Tongue (tissue), 3 donors: ENCODE measurements at places on chromosomes 3 and 15.
A peak's percentile ranks its signal among the peaks of the same experiment; 100 is the strongest.

GRCh38 chr3:50255251-50255615 is 13.7 kb upstream of the SEMA3B start:
- DNase-seq, result no peak

- DNase-seq, result no peak
Observed at GRCh38 chr15:89370978-89371227, 36.3 kb upstream of the POLG start.

- peak; percentile 38 for DNase-seq
Observed at GRCh38 chr15:81303244-81304225, 20.4 kb downstream of the STARD5 start.

GRCh38 chr3:142897807-142898206 is 8.9 kb upstream of the PCOLCE2 start:
- no peak for DNase-seq

DNA sequence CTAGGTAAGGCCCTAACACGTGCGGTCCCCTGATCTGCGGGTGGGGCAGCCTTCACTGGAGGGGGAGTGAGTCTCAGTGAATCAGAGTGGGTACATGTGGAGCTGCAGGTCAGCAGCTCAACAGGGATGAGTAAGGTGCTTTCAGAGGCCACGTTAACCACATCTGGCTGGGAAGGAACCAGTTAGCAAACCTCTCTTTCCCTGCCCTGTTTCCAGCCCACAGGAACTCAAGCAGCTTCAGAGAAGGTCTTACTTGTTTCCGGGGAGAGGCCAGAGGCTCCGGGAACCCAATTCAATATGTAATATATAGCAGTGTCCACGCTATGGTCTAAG is 175.3 kb downstream of the XXYLT1 start:
- DNase-seq, result no peak

DNA sequence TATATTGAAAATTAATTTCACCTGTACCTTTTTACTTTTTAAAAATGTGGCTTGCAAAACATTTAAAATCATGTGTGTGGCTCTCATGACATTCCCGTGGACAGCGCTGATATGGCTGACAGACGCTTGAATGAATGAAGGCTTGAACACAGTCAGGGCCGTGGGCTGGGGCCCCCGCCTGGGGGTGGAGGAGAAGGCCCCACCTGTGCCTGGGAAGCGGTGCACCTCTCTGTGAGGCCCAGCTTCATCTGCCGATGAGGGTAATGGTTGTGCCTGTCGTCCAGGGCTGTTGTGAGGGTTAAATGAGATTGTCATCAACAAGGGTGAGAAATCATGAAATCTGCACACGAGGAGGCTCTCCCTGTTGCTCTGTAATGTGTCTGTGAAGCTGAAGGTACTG is 85.9 kb upstream of the PRR23E start:
- no peak for DNase-seq

DNA sequence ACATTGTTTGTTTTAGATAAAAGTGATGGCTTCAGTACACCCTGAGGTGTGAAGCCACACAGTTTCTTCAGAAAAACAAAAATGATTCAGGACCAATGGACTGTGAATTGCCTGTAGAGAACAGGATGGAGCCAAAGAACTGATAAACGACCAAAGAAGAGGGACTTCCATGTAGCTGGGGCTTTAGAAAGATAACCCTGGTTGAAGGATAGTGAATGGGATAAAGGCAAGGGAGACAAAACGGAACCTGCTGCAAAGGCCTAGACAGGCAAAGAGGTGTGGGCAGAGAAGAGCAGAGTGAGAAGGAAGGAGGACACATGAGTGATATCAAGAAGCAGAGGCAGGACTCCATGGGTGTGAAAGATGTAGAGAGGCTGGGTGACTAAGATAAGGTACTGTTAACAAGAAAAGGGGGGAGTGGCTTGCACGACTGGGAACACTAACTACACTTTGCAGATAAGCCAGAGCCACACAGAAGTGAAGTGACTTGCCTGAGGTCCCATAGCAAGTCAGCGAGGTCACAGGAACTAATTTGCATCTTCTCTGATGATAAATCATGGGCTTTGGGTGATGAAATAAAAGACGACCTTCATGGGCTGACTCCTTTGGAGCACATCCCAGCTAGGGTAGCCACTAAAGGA is 44.3 kb downstream of the RAB6B start:
- DNase-seq, result peak; percentile 9

DNA sequence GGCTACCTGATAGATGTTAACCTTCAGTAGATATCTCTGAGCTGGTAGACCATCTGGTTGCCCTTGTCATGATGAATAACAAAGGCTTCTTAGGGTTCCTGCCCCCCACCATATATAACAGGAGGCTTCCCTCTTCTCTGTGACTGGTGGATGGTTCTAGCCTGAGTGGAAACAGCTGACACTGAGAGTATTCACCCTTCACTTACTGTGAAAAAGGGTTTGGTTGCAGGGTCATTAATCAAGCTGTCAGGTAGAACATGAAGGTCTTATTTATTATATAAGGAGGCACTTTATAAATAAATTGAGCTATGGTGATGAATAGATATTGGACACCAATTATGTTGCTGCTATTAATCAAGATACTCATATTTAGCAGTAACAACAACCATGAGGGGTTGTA is 58.6 kb downstream of the CACNA2D3 start:
- DNase-seq, result no peak

DNA sequence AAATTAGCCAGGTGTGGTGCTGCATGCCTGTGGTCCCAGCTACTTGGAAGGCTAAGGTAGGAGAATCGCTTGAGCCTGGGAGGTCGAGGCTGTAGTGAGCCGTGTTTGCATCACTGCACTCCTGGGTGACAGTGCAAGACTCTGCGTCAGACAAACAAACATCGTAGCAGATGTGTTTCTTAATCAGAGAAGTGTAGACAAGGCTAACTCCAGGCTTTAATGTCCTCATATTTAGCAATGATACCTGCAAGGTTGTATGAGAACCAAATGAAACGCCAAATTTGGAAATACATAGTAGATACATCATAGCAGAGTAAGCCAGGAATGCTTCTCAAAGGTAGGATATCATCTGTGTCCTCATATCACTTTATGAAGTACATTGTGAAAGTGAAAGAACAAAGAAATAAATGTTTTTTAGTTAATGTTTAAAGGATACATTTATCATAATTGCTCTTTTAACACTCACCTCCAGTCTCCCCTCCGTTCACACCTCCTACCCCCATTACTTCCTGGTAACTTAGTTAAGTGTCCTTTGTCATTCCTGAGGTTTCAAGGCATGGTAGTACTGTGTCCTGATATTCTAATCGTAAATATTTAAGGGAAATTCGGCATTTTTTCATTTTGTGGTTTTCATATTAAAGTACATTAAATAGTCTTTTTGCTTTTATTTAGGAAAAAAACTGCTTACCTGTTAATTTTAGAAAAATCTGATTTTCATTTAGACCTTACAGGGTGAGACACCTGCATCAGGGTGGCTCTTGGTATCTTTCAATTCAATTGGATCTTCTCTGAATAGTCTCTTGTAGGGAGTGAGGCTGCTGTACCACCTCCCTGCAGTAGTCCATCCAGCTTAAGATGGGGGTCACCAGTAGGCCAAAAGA is 96.1 kb downstream of the OPA1 start:
- DNase-seq, result no peak

DNA sequence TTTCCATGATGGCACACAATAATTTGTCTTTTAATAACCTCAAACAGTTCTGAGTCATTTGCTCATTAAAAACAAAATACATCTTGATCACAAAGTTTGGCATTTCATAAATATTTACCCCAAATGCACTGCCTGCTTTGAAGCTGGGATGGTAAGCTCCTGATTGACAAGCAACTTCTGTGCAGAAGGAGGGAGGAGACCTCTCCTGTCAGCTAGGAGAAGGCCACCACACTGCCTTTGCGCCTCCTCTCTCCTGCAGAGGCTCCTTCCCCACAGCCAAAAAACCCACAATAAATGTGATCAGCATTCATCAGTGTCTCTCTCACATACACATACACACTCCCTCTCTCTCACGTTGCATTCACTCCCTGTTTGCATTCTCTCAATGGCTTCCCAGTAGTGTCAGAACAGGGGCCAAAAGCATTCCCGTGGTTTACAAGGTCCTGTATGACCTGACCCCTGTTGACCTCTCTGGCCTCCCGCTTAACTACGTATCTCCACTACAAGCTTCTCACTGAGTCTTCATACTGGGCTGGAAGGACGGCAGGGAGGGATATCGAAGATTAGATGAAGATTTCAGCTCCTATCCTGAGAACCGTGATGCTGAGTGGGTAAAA is 216.4 kb downstream of the FOXP1 start:
- no peak for DNase-seq

DNA sequence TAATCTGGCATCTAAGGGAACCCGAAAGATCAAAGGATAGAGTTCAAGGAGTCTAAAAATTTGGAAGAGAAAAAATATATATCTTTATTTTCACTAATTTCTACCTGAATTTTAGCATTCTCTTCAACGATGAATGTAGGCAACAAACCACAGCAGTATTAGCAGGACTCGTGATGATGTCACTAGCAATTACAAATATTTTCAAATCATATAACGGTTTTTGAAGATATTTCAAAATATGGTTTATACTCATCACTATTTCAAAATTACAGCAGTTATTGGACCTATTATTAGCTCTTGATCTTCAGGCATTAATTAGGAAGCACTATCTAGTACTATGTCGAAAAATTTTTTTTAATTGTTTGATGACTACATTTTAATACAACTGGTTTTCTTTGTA is 27.0 kb upstream of the ANKDD1A start:
- DNase-seq, result no peak

DNA sequence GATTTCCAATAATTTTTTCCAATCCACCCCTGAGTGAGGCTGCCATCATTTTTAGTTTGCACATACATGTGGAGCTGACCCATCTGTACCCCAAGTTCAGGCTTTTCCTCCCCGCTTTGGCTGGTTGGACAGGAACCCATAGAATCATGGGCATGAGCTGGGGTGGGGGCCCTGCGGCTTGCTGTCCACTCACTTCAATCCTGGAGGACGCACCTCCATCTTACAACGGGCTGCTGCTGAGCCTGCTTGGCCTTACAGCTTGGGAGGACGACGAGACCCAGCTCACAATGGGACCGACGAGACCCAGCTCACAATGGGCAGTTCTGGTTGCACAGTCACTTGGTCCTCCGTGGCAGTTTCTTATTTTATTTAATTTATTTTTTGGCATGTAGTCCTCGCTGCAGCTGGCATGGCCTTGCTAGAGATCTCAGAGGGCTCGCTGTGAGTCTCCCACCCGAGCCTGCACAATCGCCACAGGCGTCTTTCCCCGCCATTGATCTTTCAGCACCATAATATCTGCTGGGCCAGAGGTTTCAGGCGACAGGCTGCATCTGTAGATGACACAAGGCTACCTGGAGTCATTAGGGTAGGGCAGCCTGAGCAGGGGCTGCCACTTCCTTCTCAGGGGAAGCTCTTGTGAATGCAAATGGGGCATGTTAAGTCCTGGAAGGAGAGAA is 19.6 kb upstream of the EPHB3 start:
- DNase-seq, result no peak

- DNase-seq, result no peak
Observed at GRCh38 chr15:67564968-67565345, 22.5 kb downstream of the MAP2K5 start.

DNA sequence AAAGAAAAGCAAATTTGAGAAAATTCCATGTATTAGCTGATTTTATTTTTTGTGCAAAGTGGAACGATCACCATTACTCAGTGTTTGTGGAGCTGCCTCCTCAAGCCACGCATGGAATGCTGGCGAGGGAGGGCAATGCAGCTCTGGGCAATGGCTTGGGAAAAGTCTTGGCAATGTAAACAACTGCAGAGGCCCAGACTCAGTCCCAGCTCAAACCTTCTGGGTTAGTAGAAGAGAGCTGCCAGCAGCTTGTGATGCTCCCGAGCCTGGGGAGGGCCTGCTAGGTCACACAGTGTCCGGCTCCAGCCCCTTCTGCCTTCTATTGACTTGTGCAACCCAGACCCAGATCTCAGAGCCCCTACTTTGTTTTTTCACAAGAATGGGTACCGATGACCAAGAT is 4.3 kb downstream of the EPHB1 start:
- no peak for DNase-seq

- DNase-seq, result no peak
Observed at GRCh38 chr15:92906020-92906419, 5.9 kb downstream of the CHD2 start.

GRCh38 chr3:146195030-146195429 is 34.0 kb upstream of the PLOD2 start:
- DNase-seq, result no peak

GRCh38 chr3:175826759-175827158 is 967.6 kb downstream of the NAALADL2 start:
- DNase-seq, result no peak

DNA sequence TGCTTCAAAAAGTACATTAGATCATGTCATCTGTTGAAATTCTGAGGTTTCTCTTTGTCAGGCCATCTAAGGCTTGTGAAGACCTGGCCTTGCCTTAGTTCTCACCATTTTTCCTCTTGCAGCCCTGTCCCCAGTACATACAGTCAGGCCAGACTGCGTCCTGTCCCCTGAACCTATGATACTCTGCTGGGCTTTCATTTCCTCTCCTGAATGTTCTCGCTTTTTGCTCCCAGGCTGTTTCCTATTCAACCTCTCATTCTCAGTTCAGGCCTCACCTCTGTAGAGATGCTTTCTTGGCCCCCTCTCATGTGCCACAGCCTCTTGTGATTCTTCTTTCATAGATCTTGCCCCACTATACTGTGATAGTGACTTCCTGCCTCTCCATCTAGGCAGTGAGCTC is 648.8 kb upstream of the KCNMB2 start:
- no peak for DNase-seq

- DNase-seq, result no peak
Observed at GRCh38 chr3:31890742-31891469, 90.2 kb downstream of the OSBPL10 start.

GRCh38 chr3:107666853-107667252 is 144.1 kb downstream of the BBX start:
- DNase-seq, result no peak

DNA sequence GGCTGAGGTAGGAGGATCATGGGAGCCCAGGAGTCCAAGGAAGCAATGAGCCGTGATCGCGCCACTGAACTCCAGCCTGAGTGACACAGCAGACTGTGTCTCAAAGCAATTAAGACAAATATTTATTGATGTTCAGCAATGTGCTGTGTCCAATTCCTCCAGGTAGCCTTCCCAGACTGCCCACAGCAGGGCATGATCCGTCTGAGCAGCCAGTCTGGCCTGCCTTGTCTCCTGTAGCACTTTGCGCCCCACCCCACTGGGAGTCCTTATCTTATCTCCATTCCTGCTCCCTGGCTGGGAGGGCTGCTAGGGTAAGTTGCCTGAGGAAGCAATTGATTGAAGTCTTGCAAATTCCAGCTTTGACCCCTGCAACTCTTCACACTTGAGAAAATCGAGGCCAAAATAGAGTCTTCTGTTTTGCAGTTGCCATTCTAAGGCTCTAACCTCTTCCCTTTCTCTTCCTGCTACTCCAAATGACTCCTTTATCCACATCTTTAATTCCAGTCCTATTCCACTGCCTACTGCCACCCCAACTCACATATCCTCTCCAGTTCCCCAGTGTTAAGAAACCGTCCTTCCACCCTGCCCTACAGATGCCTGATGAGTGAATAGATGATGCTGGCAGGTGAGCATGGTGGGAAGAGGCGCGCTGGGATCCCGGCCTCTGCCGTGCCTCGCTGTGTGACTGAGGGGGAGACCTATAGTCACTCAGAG is 26.9 kb upstream of the LCTL start:
- DNase-seq, result no peak

- DNase-seq, result no peak
Observed at GRCh38 chr3:18410205-18410604, 14.9 kb downstream of the SATB1 start.

GRCh38 chr3:44957986-44958385 is 18.0 kb downstream of the ZDHHC3 start:
- DNase-seq, result no peak
